ENCODE measurements at places on chromosomes 13 and 19. TPM values are rescaled to one million over a fixed set of nuclear protein-coding genes. Genes with fewer than 3 reads are reported as not detected.
A peak's percentile ranks its signal among the peaks of the same experiment; 100 is the strongest.

- H3K36me3 ChIP-seq = no peaks in the 10 kb centered on the region
- peak; percentile 62 for DNase-seq
- peaks cover 36% of the 10 kb centered on the region for H3K27me3 ChIP-seq
- no peak overlapping the region for H3K27ac ChIP-seq
- no peak overlapping the region for H3K4me3 ChIP-seq
- H3K4me1 ChIP-seq = no peaks in the 10 kb centered on the region
Observed at GRCh38 chr19:19552798-19553197, 14.7 kb downstream of the CILP2 start.

DNA sequence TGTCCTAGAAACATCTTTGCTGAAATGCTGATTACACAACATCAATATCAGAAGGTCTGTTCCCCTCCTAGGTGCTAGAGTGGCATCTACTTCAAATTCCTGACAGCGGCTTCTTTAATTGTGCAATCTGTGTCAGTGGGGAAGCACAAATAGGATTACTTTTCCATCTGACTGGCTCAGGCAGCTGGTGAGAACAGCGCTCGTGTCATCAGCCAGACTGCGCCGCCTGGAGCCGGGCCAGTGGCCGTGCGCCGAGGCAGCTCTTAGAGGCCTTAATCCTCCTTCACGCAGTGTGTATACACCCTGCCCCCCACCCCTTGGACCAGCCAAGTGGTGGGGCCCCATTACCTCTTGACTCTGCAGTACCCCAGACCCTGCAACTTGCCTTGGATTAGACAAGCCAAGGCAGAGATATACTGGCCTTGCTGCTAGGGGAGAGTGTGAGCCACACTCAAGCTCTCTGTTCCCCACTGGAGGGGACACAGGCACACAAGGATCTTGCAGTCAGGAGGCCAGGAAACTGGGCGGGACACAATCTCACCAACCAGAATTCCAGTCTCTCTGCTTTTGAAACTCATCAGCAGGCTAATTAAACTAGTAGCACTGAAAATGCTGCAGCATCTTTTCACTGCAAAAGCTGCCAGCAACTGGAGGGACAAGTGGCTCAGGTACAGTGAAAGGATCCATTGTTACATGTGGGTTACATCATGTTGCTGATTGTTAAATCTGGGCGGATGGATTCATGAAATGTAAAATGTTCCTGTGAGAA, 48.9 kb upstream of the EPHX3 start:
- DNase-seq = peak; percentile 91
- H3K27me3 ChIP-seq = no peaks in the 10 kb centered on the region
- peak overlapping the region; percentile 80 for H3K27ac ChIP-seq
- H3K4me1 ChIP-seq = peaks cover 100% of the 10 kb centered on the region

DNA sequence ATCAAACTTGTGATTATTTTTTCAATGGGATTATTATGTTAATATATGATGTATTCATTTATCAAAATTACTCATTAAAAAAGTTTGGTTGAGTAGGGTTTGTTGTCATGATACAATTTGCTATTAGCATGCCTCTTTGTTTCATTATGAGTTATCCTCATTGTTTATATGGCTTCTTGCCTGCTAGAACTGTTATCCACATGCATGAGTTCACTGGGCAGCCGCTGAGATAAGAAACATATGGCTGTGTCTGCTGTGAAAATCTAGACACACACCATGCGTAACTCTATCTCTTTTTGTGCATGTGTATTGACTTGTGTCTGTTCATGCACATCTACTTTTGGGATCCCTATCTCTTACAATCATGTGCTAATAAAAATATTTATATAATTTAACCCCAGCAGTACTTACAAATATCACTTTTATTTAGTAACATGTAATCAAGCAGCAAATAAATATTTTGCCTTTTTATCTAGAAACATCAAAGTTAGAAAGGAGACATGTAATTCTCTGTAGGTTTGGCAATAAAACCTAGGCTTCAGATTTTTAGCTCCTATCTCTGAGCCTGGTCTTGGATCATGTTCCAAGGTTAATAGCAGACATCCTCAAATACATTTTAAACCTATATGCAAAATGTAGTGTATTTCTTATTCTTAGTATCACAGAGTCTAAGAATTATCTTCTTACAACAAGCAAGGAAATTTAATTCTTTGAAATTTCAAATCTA, 11.2 kb upstream of the KLF12 start:
- H3K4me3 ChIP-seq = no peak overlapping the region
- H3K36me3 ChIP-seq = no peaks in the 10 kb centered on the region
- H3K27ac ChIP-seq = no peak overlapping the region
- H3K4me1 ChIP-seq = peaks cover 8% of the 10 kb centered on the region
- no peaks in the 10 kb centered on the region for H3K27me3 ChIP-seq

Gene PABPC3
- polyA plus RNA-seq = not detected

Gene C1QTNF9
- 0.08 TPM for polyA plus RNA-seq

DNA sequence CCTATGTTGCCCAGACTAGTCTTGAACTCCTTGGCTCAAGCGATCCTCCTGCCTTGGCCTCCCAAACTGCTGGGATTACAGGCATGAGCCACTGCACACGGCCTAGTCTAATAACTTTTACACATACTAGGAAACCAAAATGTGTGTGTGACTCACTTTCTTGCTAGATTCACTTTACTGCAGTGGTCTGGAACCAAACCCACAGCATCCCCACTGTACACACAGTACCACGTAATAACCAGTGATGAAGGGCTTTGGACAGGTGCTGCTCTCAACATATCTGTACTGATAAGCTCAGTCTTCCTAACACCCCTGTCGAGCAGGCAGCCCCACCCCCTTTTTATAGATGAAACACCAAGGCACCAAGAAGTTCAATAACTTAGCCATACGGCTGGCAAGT, 5.1 kb downstream of the DNMT1 start:
- peaks cover 27% of the 10 kb centered on the region for H3K36me3 ChIP-seq
- no peak for DNase-seq
- peaks cover 40% of the 10 kb centered on the region for H3K4me1 ChIP-seq

Gene ZNF578
- polyA plus RNA-seq = 0.43 TPM

Gene CNMD
- not detected for polyA plus RNA-seq

- H3K27me3 ChIP-seq = no peaks in the 10 kb centered on the region
- peak; percentile 89 for DNase-seq
- H3K27ac ChIP-seq = peak overlapping the region; percentile 65
- H3K4me3 ChIP-seq = no peak overlapping the region
- H3K4me1 ChIP-seq = peaks cover 19% of the 10 kb centered on the region
- peaks cover 5% of the 10 kb centered on the region for H3K36me3 ChIP-seq
Observed at GRCh38 chr19:8423817-8424223, 10.7 kb downstream of the MARCHF2 start.

Gene PRPF31
- 53.1 TPM for polyA plus RNA-seq

GRCh38 chr13:31207661-31208552, 8.1 kb downstream of the B3GLCT start:
- no peaks in the 10 kb centered on the region for H3K36me3 ChIP-seq
- no peaks in the 10 kb centered on the region for H3K27me3 ChIP-seq
- H3K4me1 ChIP-seq = peaks cover 22% of the 10 kb centered on the region
- H3K4me3 ChIP-seq = no peak overlapping the region
- peak; percentile 65 for DNase-seq

Gene ARRDC5
- 0.20 TPM for polyA plus RNA-seq
